ENCODE measurements at places on chromosomes 12 and 14. TPM values are rescaled to one million over a fixed set of nuclear protein-coding genes. Genes with fewer than 3 reads are reported as not detected.

DNA sequence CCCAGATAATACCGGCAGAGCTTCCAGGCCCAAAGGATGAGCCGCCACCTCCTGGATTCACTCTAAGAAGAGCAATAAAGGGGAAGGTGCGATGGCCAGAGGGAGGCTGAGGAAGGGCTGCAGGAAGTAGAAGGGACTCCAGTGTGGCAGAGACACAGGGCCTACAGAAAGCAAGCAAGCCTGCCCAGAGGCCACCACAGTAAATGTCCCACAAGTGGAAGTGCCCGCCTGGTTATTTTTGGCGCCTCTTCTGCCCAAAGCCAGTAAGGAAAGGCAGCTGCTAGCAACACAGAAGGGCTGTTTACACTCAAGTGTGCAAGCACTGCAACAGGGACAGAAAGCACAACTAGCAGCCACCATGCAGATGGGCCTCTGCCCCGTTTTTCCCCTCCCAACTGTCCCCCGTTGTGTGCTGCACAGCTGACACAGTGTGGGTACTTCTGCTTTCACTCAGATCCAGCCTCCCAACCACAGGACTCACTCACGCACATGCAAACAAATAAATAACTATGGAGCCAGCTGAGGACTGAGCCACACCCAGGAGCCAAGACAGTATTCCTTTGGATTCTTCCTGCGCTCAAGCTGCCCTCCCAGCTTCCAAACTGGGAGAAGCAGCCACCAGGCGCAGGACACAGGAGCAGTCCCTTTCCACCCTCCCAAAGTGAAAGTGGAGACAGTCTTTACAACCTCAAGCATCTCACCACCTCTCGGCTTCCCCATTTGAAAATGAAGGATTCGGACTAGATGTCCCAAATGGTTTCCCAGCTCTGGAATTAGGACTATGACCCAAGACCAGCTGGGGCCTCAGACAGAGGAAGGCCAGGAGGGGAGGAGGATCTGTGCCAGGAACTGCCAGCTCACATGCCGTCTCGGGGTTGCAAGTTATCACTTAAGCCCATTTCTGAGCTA is 40.0 kb upstream of the PNMA1 start:
- DNase-seq, result no peak

- DNase-seq, result no peak
Measured at GRCh38 chr12:65827827-65828231, 3.5 kb downstream of the HMGA2 start.

- DNase-seq, result no peak
Measured at GRCh38 chr12:75831402-75831801, 200.2 kb downstream of the PHLDA1 start.

DNA sequence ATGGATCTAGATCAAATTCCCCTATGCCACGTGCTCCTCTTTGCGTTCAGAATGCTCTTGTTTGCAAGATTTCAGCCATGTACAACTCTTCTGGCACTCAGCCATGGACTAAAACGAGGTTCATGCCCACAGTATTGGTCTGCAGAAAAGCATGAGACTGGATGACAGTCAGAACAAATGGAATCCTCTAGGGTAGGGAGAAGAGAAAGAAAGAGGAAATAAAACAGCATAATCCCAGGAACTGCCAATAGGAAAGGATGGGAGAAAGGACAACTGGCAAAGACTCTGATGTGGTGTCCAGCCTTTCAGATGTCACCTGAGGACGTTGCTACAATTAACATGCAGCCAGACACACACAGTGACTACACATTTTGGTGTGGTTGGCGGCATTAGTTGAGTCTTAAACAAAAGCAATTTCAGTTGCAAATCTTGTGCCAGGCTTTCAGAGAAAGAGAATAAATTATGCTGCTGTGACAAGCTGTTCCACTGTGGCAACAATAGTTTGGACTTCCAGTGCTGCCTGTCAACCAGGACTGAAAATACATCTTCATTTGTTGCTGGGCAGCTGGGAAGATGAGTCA is 338.0 kb downstream of the RGS6 start:
- DNase-seq, result no peak

- no peak for DNase-seq
Measured at GRCh38 chr12:44154128-44154527, 318.2 kb downstream of the TMEM117 start.

DNA sequence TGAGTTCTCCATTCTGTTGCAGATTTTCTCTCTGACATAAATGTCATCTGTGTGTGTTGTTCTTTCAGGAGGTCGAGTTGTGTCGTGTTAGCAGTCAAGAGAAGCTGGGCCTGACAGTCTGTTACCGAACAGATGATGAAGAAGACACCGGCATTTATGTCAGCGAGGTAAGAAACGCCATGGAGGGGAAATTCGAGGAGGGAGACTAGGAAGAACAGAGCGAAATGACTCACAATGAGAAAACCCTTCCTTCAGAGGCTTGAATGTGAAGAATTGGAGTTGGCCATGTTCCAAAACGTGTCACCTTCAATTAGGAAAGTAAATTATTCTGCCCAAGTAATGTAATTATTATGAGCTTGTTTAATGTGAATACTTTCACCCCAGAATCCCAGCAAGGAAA is 364.5 kb downstream of the PDZRN4 start:
- no peak for DNase-seq

DNA sequence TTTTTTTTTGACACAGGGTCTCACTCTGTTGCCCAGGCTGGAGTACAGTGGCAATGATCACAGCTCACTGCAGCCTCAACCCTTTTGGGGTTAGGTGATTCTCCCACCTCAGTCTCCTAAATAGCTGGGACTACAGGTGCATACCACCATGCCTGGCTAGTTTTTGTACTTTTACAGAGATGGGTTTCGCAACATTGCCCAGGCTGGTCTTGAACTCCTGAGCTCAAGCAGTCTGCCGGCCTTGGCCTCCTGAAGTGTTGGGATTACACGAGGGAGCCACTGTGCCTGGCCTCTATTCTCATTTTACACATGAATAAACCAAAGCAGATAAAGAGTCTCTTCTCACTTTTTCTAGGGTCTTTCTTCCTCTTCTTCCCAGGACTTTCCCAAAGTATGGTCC is 3.2 kb downstream of the TOMM20L start:
- no peak for DNase-seq

- peak; percentile 94 for DNase-seq
Measured at GRCh38 chr12:106303202-106303820, 778 bp downstream of the TCP11L2 start.

- no peak for DNase-seq
Measured at GRCh38 chr12:19456176-19456575, 16.9 kb downstream of the AEBP2 start.

GRCh38 chr14:87461704-87462103 is 531.3 kb downstream of the GALC start:
- DNase-seq, result no peak

DNA sequence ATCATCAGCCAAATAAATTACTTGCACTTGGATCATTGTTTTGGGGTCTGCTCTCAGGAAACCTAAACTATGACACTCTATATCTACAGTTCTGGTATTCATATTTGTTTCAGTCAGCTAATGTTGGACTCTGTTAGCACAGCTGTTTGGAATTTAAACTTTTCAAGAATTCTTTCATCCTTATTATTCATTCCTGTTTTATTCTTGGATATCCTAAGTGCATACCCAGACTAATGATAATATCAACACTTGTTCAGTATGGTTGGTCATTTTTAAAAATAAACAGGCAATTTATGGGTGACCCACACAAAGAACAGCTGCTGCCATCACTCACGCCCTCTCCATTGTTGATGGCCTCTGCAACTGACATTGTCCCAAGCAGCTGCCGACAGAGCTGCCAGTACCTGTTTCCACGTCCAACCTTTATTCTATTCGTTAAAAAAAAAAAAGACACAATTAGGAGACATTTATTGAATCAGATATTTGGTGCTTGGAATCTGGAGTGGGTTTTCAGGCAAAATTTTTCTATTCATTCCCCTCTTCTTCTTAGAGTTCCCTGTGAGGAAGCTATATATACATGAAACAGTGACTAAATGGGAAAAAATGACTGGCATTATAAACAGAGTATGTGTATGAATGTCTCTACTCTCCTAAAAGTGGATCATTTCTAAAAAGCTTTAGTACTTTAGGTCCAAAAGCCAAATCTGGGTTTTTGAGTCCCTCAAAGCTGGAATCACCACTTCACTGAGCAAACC is 252.1 kb upstream of the NAV3 start:
- no peak for DNase-seq

DNA sequence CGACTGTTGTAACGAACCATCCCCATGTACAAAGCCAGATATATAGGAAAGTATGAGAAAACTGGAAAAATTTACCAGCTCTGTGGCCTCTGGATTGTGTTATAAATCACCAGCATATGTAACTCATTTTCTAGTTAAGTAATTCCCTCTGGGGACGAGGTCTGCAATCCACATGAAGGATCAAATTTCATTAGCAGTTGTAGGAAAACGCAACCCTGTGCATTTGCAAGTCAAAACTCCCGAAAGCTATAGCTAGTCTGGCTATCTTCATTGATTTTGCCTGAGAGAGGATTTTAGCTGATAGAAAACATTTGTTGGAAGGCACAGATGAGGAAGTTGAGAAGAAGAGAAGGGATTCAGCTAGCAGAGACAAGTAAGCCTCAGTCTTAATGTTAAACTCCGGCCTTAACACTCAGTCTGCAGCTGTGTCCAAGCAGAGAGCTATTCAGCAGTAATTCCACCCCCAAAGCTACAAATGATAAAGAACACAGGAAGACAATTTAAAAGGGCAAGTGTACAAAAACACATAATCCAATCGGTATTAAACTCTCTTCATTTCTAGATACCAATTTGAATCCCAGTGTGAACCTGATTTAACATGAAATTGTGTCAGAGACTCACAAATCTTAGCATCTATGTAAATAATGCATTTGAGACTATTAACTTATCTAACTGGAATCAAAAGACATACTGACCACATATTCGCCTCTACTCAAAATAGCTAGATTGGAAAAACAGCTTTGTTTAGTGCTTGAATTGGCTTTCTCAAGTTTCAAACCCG is 54.2 kb upstream of the CERS5 start:
- DNase-seq, result no peak

DNA sequence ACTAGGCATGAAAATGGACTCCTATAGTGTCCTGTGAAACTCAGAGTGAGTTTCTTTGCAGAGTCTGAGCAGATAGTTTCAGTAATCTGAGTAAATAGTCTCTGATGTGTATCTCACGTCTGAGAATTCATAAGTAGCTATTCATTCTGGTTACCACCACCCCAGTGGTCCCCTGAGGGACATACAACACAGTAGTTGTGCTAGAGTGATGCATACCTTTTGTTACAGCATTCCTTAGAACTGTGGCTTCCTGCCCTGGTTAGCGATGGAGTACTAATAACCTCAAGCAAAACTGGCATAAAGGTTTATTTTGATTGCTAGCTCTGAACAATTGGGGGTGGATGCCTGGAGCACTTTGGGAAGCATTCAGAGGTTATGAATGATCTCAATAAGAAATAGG is 114.7 kb downstream of the DAAM1 start:
- DNase-seq, result no peak

GRCh38 chr14:25010471-25010870 is 39.5 kb downstream of the STXBP6 start:
- no peak for DNase-seq

VPS37B gene
- 7.4 TPM for polyA plus RNA-seq

PXMP2 gene
- 23.8 TPM for polyA plus RNA-seq
